ENCODE measurements at places on chromosomes 1 and 21. TPM values are rescaled to one million over a fixed set of nuclear protein-coding genes. Genes with fewer than 3 reads are reported as not detected.

DNA sequence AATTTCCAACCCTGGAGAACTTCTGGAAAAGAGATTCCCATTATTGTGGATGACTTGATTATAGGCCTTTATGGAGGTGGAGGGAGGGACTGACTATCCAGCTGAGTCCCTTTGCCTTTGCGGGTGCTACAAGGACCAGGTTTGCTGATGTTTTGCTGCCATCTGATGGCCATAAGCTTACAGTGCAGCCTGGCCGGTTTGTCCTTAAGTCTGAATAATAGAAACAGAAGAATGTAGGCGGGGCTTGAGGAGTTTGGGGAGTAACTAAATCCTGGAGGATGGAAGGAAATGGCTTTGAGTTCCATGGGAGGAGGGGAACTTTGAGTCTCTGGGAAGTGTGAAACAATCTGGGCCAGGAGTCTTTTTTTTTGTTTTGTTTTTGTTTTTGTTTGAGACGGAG is 55.7 kb upstream of the CD1D start:
- peak; percentile 80 for DNase-seq

IPO13 gene
- total RNA-seq = 31.5 TPM

MNDA gene
- not detected for total RNA-seq

SLC6A17 gene
- total RNA-seq = 46.1 TPM

OR14I1 gene
- not detected for total RNA-seq

GRCh38 chr1:191895462-191896058 is 262.7 kb upstream of the RGS18 start:
- no peak for DNase-seq

GRCh38 chr1:244963231-244963826 is 99.0 kb upstream of the HNRNPU start:
- DNase-seq = no peak

TRIM17 gene
- 2.3 TPM for total RNA-seq

DNA sequence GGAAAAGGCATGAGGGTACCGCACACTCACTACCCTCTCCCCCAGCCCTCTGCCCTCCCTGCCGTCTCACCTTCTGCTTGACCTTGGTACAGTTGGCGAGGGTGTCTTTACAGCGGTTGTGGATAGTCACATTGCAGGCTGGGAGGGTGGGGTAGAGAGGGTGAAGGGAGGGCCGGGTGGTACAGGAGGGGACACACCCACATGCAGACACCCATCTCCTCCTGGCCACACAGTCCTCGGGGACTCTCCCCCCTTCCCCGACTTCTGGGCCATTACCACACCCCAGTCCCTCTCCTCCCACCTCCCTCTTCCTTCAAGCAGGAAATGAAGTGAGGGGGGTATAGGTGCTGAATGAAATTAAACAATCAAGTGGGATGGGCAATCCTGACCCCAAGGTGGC is 11.6 kb downstream of the ARHGEF2 start:
- no peak for DNase-seq

DNA sequence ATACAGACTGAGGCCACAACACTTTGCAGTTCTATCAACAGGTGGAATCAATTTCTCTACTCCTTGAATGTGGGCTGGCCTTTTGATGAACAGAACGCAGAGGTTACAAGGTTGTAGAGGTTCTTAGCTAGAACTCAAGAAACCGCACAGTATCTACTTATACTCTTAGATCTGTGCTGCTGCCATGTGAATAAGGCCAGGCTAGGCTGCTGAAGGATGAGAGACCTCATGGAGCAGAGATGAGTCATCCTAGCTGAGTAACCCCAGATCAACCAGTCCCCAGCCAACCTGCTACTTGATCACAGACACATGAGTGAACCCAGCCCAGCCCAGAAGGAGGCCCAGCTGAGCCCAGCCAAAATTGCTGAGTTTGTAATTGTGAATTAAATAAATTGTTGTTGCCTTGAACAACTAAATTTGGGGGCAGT is 35.3 kb upstream of the BCAR3 start:
- DNase-seq = no peak

ZFP69 gene
- 3.3 TPM for total RNA-seq

DNA sequence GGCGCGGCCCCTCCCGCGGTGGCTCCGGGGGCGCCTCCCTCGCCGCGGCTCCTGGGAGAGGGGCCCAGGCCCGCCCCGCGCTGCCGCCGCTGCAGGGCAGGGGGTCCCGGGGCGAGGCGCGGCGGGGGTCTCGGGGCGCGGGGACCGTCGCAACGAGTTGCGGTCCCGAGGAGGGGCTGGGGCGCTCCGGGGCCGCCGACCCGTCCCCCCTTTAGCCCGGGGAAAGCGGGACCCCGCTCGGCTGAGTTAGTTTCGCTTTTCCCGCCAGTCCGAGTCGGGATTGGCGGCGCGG is 493 bp downstream of the SPSB1 start:
- DNase-seq = no peak

DNA sequence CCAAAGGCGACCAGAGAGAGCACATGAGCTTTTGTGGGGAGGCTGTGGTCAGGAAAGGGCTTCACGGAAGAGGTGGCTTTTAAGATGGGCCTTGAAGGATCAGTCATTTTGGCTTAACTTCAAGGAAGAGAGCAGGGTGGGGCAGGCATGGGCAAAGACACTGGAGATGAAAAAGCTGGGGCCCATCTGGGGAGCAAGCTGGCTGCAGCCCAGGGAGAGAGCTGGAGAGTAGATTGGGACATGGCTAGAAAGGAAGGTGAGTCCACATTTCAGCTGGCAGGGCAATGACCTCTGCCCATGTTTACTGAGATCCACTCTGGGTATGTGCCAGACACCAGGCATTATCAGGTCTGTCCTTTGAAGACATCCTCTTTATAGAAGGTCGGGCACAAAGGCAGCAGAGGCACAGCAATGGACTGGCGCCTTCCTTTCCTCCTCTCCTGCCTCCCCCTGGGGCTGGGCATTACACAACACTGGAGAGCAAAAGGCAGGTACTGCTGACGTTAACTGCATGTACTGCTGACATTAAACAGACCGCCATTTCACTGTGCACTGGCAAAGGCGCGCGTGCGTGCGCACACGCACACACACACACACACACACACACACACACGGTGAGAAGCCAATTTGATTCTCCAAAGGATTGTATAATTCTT is 2.2 kb upstream of the UBXN10 start:
- no peak for DNase-seq

- DNase-seq = no peak
Observed at GRCh38 chr1:160565564-160565963, 13.7 kb downstream of the CD84 start.
